ENCODE measurements at places on chromosomes 1 and 21.

DNA sequence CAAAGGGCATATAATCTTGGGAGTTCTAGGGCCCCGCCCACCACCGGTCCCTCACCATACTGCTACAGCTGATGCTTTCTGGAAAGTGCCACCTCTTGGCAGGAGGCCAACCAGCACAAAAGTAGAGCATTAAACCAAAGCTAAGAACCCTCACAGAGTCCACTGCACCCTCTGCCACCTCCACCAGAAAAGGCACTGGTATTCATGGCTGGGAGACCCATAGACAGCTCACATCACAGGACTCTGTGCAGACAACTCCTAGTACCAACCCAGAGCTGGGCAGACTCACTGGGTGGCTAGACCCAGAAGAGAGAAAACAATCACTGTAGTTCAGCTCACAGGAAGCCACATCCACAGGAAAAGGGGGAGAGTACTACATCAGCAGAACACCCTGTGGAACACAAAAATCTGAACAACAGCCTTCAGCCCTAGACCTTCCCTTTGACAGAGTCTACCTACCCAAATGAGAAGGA lies 10.8 kb downstream of the THEM4 start:
- no peak for DNase-seq

DNA sequence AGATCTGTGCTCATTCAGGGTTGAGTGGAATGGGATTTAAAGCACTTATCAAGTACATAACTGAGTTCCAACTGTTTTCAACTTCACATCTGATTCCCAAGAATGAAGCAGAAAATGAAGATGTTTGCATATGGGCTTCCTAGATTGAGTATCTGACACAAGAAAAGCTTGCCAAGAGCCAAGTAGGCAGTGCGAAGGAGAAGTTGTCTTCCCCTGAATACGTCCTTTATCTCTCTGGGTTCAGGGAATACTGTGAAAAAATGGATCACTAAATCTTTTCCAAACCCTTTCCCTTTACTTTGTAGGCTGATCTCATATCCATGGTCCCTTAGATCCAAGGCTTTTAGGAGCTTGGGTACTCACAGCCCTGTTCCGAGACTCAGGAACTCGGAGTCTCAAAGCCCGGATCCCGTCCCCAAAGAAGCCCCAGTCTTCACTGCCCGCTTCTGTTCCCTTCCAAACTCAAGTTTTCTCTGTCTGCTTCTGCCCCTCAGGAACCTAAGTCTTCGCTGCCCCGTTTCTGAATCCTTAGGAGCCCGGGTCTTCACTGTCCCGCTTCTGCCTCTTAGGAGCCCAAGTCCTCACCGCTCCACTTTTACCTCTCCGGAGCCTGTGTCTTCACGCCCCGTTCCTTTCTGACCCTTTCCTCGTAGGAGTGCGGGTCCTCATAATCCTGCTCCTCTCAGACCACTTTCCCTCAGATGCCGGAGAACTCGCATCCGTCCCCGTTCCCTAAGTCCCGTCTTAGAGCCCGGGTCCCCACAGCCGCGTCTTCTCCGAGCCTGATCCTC lies 616 bp downstream of the TAF12 start:
- DNase-seq = peak; percentile 12

DNA sequence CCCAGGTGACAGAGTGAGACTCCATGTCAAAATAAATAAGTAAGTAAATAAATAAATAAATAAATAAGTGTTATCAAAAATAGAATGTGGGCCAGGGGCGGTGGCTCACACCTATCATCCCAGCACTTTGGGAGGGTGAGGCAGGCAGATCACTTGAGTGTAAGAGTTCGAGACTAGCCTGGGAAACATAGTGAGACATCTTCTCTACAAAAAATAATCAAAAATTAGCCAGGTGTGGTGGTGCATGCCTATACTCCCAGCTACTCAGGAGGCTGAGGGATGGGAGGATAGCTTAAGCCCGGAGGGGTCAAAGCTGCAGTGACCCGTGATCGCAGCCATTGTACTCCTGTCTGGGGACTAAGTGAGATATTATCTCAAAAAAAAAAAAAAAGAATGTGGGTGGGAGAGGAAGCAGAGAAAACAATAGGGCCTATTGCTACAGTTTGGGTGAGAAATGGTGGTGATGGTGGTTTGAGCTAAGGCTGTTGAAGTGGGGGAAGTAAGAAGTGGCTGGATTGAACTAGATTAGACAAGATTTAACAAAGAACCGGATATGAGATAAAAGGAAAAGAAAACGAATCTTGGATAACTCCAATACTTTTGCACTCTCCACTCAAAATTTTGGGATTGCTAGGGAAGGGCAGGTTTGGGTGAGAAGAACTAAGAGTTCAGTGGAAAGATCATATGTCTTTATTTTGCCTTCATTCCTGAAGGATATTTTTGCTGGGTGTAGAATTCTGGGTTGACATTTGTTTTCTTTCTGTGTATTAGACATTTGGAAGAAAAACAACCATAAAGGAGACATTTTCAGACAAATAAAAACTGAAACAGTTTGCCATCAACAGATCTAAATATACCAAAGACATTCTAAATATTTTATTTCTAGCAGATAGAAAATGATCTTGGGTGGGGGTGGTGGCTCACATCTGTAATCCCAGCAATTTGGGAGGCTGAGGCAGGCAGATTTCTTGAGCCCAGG lies 57.1 kb upstream of the SPOCD1 start:
- no peak for DNase-seq

GRCh38 chr1:240190881-240191401 lies 99.3 kb downstream of the FMN2 start:
- DNase-seq = peak; percentile 98

- no peak for DNase-seq
Observed at GRCh38 chr1:230820568-230820967, 47.8 kb downstream of the C1orf198 start.

DNA sequence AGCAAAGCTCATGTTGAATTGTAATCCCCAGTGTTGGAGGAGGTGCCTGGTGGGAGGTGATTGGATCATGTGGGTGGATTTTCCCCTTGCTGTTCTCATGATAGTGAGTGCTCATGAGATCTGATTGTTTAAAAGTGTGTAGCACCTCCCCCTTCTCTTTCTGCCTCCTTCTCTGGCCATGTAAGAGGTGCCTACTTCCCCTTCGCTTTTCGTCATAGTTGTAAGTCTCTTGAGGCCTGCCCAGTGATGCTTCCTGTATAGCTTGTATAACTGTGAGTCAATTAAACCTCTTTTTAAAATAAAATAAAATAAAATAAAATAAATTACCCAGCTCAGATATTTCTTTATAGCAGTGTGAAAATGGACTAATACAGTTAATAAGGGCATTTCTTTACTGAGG lies 1025.7 kb downstream of the PLA2G4A start:
- no peak for DNase-seq

- no peak for DNase-seq
Observed at GRCh38 chr1:192936313-192937018, 122.7 kb downstream of the UCHL5 start.

DNA sequence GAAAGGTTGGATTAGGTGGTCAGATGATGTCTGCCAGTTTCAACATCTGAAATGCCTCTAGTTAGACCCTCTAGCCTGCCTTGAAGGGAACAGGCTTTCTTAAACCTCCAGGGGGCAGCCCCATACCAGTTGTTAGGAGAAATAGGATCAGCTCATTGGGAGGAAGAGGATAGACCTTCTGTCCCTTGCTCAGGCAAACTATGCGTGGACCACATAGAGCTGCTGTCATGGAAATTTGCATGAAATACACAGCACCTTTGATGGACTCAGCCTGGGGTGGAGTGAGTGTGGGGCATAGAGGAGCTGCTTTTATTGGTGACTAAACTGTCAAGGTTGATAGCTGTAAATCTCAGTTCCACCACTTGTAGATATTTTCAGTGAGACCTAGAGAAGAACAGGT lies 38.4 kb upstream of the SPAG17 start:
- DNase-seq = peak; percentile 58

DNA sequence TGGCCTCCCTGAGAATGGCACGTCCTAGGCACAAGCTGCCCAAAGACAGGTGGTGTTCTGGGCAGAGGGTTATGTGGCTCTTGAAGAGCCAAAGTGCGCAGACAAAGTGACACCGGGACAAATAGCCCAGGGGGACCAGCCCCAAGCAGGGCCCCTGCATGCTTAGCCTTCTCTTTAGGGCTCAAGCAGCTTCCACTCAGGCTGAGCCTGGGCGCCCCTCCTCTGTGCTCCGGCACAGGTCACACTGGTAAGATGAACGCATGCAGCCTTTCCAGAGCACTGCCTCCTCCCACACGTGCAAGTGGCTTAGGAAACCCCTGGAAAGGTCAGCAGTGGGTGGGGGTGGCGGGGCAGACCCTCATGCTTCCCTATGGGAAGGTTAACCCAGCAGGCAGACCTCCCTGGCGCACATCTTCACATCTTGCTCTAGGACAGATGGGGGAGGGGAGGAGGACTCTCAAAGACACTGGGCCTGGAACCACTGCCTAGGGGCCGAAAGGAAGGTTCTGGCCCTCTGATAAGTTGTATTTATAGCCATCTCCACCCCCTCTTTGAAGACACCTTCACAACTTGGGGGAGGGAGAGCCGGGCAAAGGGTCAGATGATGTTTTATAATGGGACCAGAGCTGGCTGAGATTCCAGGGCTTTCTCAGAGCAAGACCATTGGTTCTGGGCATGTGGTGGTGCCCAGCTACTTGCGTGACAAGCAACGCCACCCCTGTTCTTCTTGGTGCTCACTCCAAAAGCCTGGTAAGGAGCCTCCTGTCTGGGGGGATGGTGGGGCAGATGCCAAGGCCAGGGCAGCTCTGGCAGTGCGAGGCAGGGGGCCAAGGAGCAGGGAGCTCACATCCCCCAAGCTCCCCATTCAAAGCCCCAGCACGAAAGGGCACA lies 5.5 kb downstream of the KLHL21 start:
- DNase-seq = no peak

GRCh38 chr1:32990887-32991286 lies 26.3 kb upstream of the RNF19B start:
- no peak for DNase-seq

DNA sequence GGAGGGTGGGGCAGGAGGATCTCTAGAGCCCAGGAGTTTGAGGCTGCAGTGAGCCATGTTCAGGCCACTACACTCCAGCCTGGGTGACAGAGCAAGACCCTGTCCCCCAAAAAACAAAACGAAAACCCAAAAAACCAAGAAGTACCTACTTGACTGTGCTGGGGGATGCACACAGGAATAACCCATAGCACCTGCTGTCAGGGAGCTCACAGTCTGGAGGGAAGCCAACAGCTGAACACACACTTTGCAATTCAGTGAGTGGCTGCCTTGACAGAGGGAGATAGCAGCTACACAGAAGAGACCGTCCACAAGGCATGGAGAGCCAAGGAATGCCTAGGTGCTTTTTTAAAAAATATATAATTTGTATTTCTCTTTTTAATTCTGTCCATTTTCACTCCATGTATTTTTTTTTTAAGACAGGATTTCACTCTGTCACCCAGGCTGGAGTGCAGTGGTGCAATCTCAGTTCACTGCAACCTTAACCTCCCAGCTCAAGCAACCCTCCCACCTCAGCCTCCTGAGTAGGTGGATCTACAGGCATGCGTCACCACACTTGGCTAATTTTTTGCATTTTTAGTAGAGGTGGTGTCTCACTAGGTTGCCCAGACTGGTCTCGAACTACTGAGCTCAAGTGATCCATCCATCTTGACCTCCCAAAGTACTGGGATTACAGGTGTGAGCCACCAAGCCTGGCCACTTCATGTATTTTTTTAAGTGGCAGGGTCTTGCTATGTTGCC lies 68.7 kb downstream of the NID1 start:
- no peak for DNase-seq

- no peak for DNase-seq
Observed at GRCh38 chr1:211724687-211725196, 49.3 kb upstream of the NEK2 start.

DNA sequence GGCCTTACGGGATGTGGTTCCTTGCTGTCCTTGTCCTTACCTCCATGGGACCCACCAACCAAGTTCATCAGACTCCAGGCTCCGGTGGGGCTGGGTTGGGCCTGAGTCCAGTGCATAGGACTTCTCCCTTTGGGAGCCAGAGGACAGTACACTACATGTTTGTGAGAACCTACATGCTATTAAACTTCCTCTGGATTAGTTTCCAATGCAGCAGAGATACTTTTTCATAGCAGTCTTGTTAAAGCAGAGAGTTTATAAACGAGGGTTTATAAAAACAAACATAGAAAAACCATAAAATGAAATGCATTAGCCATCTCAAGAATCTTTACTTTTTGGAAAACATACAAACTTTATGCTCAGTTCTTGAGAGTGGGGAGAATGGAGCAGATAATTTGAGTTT lies 33.4 kb downstream of the INKA2 start:
- DNase-seq = no peak

DNA sequence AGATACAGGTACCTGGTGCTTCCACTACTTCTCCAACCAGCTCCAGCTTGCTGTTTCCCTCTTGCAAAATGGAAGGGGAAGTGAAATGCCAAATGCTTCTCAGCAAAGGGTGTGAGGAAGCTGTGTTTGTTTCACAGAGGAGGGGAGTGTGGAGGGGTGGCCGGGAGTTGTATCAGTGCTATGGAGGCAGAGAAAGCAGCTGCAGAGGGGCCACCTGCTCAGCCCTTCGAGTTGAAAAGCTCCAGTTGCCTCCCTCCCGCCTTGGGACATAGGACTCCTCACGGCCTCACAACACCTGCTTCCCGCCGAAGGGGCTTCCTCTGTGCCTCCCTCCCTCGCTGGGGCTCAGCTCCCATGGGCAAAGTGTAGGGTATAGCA lies 12.1 kb upstream of the LINGO4 start:
- no peak for DNase-seq

DNA sequence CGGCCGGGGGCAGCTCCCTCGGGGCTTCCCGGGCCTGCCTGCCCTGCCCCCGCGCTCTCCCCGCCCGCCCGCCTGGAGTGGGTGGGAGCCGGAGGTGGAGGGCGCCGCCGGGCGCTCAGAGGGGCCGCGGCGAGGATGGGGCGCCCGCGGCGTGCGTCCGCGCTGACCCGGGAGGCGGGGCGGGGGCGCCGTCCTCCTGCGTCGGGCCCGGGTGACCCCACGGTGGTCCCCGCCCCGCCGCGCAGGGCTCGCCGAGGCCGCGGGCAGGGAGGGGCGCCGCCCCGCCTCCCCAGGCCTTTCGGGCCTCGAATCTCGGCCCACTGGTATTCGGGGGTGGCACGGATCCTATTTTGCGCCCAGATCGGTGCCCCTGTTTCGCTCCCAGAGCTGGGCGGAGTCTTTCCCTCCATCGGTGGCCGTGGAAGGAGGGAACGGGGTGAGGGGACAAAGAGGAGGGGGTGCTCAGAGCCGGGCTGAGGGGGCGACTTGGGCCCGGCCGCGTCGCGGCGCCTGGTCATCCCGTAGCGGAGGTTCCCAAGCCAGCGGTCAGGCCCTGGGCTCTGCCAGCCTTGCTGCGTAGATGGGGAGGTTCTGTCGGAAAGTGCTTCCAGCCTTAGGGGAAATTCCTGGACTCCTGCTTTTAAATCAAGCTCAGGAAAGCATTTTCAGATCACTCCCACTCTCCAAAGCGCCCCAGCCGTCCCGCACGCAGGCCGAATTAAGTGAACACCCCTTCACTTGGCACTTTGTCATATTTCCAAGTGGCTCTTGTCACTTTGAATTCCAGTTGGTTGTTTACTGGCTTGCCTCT lies 545 bp downstream of the PATJ start:
- DNase-seq = peak; percentile 24
